ENCODE measurements at places on chromosomes 7 and 10.

DNA sequence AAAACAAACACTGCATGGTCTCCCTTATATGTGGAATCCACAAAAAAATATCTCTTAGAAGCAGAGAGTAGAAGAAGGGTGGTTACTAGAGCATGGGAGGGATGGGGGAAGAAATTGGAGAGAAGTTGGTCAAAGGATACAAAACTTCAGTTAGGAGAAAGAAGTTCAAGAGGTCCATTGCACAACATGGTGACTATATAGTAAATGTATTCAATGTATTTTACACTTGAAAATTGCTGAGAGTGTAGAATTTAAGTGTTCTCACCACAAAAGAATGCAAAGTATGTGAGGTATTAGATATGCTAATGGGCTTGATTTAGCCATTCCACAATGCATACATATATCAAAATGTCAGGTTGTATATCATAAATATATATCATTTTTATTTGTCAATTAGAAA lies 232.0 kb upstream of the CELF2 start:
- DNase-seq: no peak

- DNase-seq: no peak
Measured at GRCh38 chr10:14658331-14659127, 116.2 kb downstream of the FAM107B start.

GRCh38 chr10:33150146-33150545 lies 184.3 kb downstream of the NRP1 start:
- no peak for DNase-seq

- DNase-seq: no peak
Measured at GRCh38 chr10:76681153-76681552, 956.5 kb downstream of the KCNMA1 start.

- peak; percentile 61 for DNase-seq
Measured at GRCh38 chr7:28180364-28181147, at the start of gene JAZF1. Gene JAZF1, minus strand, starts transcription at chr7:28180795.

GRCh38 chr10:78516236-78516635 lies 482.6 kb downstream of the RPS24 start:
- DNase-seq: no peak

DNA sequence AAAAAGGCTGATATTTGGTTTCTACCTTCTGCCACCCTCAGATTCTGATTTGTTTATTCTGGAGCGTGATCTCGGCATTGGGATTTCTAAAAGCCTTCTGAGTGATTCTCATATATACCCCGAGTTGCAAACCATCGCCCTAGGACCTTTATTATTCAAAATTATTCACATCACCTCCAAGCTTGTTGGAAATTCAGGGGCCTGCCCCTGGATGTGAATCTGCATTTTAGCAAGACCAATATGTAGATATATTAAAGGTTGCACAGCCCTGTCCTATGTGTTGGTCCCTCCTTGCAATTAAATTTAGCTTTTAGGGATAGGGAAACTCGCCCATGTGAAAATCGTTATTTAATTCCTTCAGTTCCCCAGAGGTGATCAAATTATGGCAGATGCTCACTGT lies 9.0 kb upstream of the CHN2 start:
- no peak for DNase-seq

GRCh38 chr7:98107313-98107721 lies 655 bp downstream of the LMTK2 start:
- peak; percentile 28 for DNase-seq

GRCh38 chr7:105980645-105981396 lies 17.8 kb downstream of the CDHR3 start:
- DNase-seq: no peak

DNA sequence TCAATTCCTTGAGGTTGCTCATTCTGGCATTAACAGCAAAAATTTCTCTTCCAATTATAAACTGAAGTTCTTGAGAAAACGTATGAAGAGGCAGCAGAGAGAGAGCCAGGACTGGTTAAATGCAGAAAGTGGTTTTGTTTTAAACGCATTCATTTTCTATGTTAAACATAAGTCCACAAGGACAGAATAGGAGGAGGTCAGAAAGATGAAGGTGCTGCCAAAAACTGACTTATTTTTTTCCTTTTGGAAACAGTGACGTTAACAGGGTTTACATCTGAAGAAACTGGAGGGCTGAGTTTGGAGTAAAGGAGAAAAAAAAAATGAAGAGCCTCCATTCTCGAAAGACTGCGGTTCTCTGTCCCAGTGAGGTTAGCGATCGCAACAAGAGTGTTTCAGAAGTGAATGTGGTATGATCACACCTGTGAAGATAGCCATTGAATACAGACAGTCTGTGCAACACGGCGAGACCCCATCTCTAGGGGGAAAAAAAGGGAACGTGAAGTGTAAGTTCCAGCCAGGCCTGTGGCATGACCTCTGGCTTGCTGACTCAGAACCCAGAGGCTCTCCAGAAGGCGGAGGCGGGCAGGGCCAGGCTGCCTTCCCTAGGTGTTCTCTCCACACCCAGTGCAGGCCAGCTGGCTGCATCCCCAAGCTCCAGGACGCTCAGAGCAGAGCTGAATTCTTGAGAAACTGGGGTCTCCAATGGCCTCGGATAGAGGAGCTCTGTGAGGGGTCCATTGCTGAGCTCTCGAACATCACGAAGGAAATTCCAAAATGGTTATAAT lies 84.0 kb downstream of the CHST15 start:
- DNase-seq: no peak

DNA sequence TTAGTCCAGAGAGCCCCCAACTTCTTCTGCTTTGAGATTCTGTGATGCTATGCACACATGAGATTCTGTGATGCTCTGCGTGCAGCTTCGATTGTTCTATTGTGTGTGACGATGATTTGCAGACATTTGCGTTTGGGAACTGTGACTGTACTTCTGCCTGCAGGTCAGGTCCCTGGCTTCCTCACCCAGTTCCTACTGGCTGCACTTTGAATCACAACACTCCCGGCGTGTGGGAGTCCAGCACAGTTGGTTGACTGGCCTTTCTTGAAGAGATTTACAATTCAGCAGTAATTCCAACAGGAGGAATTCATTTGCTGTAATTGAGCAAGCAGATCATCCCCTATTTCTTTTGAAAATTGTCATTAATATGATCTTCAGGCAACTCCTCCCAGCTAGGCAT lies 252.2 kb upstream of the YAE1 start:
- no peak for DNase-seq

DNA sequence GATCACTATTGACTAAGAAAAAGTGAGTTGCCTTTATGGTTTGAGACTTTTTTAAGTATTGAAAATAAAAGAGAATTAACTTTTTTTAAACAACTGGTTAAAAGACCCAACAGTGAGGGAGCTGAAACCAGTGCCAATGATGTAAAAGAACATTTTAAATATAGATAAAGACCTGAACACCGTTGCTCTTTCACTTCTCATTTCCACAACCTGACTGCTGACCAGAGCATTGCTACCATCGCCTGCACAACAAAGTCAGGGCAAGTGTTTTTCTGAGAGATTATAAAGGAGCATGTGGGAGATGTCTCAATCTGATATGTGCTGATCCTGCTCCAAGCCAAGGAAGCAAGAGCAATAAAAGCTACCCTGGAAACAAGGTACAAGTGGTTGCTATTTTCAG lies 34.7 kb downstream of the IMMP2L start:
- DNase-seq: no peak

GRCh38 chr10:74955796-74956195 lies 129.4 kb downstream of the KAT6B start:
- no peak for DNase-seq

GRCh38 chr10:46317370-46317769 lies 30.6 kb downstream of the ANTXRL start:
- DNase-seq: no peak

- no peak for DNase-seq
Measured at GRCh38 chr10:91311601-91312381, 91.3 kb downstream of the PCGF5 start.

GRCh38 chr10:82221056-82221455 lies 346.1 kb downstream of the NRG3 start:
- DNase-seq: no peak

- no peak for DNase-seq
Measured at GRCh38 chr10:61642676-61643075, 20.1 kb upstream of the CABCOCO1 start.

DNA sequence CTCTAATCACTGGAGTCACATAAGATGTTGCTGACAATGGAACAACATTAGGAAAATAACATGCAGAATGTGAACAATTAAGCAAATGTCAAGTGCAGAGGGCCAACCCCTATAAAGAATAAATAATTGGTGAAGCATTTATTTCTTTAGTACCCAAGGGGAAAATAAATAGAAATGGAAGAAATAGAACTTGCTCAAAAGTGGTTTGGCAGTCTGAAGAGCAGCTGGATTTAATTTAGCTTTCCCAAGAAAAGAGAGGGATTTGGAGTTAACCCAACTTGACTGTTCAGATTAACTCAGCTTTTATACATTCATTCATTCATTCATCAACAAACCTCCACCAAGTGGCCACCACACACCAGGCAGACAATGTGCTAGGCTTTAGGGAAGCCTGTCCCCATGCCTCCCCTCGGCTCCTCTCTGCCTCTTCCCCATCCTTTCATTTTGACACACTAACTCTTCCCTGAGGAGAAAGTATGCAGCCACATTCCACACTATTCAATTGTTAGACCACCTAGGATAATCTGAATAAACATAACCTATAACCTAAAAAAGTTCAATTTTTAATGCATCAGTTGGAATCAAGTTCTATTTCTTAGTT lies 295.5 kb downstream of the AHR start:
- DNase-seq: no peak

DNA sequence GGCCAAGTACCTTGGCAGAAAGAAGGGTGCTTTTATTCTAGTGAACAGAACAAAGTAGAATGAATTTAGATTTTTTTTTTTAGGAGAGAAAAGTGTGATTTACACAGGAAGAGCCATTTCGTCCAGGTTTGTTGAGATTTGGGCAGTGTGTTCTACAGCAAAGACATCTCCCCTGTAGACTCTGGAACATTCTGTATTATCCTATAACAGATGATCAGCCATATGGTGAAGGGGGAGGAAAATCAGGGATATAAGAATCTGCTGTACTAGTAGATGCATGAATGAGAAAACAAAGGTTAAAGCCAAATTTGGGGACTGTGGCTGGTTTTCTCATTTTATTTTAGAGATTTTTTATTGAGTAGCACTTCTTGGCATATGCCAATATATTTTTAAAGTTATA lies 453.7 kb upstream of the LRRTM3 start:
- DNase-seq: no peak

DNA sequence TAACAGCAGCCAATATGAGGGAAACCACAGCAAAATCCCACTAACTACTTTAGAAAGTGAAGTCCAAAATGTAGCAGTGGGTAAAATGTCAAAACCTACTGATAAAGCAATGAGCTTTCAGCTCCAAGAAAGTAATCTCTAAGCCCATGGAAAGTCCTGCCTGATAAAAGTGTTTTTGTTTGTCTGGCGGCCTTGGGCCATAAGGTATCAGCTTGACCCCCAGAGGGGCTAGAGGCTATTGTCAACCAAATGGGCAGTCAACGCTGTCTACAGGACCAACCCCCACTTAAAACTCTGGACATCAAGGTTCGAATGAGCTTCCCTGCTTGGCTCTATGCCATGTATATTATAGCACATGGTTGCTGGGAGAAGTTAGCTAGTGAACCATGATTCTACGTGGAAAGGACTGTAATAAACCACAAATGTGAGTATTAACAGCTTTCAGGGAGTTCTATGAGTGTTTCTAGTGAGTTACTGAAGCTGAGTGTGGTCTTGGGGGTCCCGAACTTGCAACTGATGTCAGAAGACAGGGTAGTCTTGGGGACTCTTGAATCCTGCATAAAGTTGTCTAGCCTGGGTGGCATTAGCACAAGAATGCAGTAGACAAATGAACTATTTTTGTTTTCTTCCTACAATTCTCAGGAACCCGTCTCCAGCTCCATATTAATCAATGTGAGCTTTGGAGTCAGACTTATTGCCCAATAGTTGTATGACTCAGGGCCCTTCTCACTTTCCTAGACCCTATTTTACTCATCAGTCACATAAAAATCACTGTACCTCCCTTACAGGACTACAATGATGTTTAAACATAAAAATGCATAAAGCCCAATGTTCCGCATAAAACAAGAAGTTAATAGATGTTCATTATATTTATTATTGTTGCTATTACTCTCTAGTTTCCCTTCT lies 164.9 kb downstream of the DGKI start:
- DNase-seq: no peak

DNA sequence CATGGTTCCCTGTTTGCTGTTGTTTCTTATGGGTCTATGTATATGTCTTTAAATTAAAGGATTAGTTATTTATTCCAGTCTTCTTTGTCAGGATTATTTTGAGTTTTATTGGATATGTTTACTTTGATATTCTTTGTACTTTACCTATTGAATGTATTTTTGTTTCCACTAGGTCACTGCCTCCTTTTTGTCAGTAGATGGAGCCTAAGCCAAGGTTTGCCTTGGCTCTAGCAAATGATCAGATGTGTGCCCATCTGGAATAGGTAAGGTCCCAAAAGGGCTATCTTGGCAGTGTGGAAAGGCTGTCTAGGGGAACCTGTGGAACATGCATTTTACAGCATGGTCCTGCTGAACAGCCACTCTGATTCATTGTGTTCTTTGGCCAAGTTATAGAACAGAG lies 337.3 kb upstream of the GHITM start:
- no peak for DNase-seq

DNA sequence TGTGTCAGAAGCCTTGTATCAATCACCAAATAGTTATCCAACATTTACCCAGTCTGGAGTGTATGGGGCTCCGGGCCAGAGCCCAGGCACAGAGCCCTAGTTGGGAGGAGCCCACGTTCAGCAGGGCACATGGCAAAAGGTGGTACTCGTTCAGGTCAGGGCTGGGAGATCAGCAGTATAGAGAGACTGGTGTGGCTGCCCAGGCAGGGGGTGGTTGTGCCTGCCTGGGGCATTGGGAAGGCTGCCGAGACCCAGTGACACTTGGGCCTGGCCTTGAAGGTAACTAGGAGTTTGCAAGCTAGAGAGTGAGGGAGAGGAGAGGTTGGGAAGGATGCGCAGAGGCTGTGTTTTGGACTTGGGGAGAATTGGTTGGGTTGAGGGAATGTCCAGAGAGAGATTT lies 48.9 kb upstream of the IGFBP3 start:
- DNase-seq: no peak

DNA sequence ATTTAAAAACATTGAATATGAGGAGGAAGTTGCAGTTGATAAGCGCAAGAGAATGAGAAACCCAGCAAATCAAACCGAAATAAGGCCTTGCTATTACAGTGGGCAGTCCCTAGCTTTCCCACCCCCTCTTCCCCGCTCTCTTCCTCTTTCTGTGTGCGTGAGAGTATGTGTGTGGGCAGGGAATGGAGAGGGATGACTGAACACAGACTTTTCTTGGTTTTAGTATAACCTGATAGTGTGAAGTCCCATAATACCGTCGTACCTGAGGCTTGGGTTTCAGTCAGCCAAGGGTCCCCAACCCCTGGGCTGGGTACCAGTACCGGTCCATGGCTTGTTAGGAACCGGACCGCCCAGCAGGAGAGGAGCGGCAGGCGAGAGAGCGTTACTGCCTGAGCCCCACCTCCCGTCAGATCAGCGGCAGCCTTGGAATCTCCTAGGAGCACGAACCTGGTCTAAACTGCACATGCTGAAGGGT lies 255.3 kb downstream of the CELF2 start:
- DNase-seq: no peak

Measured in activated naive CD8-positive, alpha-beta T cell treated with anti-CD3 and anti-CD28 coated beads for 36 hours (primary cell).